Purkinje cell (primary cell): ENCODE measurements at places on chromosomes 6 and 20. TPM values are rescaled to one million over a fixed set of nuclear protein-coding genes. Genes with fewer than 3 reads are reported as not detected.

RGL2 gene
- polyA plus RNA-seq, result 3.2 and 5.0 TPM in 2 replicates

THEMIS gene
- 6.6 TPM in 1 of 2 replicates, not detected in the other for polyA plus RNA-seq

RNF146 gene
- 76.2 and 126 TPM in 2 replicates for polyA plus RNA-seq

RMND1 gene
- polyA plus RNA-seq, result 9.4 and 23.7 TPM in 2 replicates

PRR18 gene
- 0.15 and 0.26 TPM in 2 replicates for polyA plus RNA-seq

SNAP25 gene
- polyA plus RNA-seq, result 640 and 1,248 TPM in 2 replicates

HLA-G gene
- polyA plus RNA-seq, result not detected in 2 replicates

HACE1 gene
- 30.3 and 36.2 TPM in 2 replicates for polyA plus RNA-seq

CFB gene
- polyA plus RNA-seq, result 0.34 TPM in 1 of 2 replicates, not detected in the other

KCNK15 gene
- 0.58 and 2.7 TPM in 2 replicates for polyA plus RNA-seq

LY6G6C gene
- polyA plus RNA-seq, result not detected in 2 replicates
